ENCODE measurements at places on chromosomes 2 and 18. TPM values are rescaled to one million over a fixed set of nuclear protein-coding genes. Genes with fewer than 3 reads are reported as not detected.
A peak's percentile ranks its signal among the peaks of the same experiment; 100 is the strongest.

- H3K36me3 ChIP-seq = no peaks in the 10 kb centered on the region
- H3K4me1 ChIP-seq = peaks cover 35% of the 10 kb centered on the region
- H3K27me3 ChIP-seq = no peaks in the 10 kb centered on the region
- H3K4me3 ChIP-seq = no peak overlapping the region
- no peak overlapping the region for H3K27ac ChIP-seq
- DNase-seq = no peak
These were observed 62.3 kb downstream of the ADCY3 start for GRCh38 chr2:24857746-24858145.

GRCh38 chr2:120879431-120880295 is 144.0 kb downstream of the GLI2 start:
- H3K4me1 ChIP-seq = peaks cover 30% of the 10 kb centered on the region
- no peaks in the 10 kb centered on the region for H3K36me3 ChIP-seq
- H3K27ac ChIP-seq = no peak overlapping the region
- no peak overlapping the region for H3K4me3 ChIP-seq

GRCh38 chr2:98295721-98296414 is 50.4 kb upstream of the CNGA3 start:
- no peak overlapping the region for H3K27ac ChIP-seq
- H3K4me1 ChIP-seq = no peaks in the 10 kb centered on the region
- no peaks in the 10 kb centered on the region for H3K36me3 ChIP-seq
- H3K4me3 ChIP-seq = no peak overlapping the region
- no peak for DNase-seq

DNA sequence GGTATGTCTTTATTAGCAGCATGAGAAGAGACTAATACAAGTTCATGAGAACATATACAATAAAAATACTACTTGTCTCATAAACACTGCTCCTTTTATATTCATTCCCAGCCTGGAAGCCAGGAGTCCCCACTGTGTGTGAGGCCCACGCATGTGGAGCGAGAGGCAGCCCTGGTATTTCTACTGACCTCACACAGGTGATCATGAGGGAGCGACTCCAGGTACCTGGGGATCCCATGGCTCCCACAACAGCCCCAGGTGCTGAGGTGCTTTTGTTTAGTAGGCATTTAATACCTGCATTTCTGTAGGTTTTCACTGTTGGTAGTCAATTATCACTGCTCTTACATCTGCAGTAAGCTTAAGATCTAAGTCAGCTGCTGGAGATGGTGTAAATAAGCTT is 75.2 kb downstream of the ZNF516 start:
- no peaks in the 10 kb centered on the region for H3K27me3 ChIP-seq
- no peak overlapping the region for H3K4me3 ChIP-seq
- H3K4me1 ChIP-seq = peaks cover 21% of the 10 kb centered on the region
- H3K36me3 ChIP-seq = no peaks in the 10 kb centered on the region
- no peak for DNase-seq
- no peak overlapping the region for H3K27ac ChIP-seq

GRCh38 chr18:78927156-78927555 is 52.5 kb upstream of the SALL3 start:
- H3K4me1 ChIP-seq = no peaks in the 10 kb centered on the region
- H3K27me3 ChIP-seq = no peaks in the 10 kb centered on the region
- H3K36me3 ChIP-seq = no peaks in the 10 kb centered on the region
- no peak overlapping the region for H3K27ac ChIP-seq
- peak; percentile 48 for DNase-seq

DNA sequence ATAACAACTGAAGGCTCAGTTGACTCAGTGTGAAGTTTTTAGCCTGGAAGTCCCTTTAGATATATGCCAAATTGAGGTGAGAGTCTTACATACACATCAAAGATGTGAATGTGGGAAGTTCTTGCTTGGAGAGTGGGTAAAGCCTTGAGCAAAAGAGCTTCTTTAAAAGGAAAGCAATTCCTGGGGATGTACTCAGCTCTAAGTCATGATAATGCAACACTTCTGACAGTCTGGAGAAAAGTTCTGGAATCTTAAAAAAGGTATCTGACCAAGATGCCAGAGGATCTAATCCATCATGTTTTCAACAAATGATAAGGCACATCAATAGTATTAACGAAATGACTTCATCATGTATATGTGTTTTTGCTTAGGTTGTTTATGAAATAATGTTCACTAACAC is 351.2 kb downstream of the CDH19 start:
- H3K36me3 ChIP-seq = no peaks in the 10 kb centered on the region
- H3K27me3 ChIP-seq = no peaks in the 10 kb centered on the region
- H3K4me3 ChIP-seq = no peak overlapping the region
- H3K4me1 ChIP-seq = peaks cover 10% of the 10 kb centered on the region
- no peak for DNase-seq
- H3K27ac ChIP-seq = no peak overlapping the region

DNA sequence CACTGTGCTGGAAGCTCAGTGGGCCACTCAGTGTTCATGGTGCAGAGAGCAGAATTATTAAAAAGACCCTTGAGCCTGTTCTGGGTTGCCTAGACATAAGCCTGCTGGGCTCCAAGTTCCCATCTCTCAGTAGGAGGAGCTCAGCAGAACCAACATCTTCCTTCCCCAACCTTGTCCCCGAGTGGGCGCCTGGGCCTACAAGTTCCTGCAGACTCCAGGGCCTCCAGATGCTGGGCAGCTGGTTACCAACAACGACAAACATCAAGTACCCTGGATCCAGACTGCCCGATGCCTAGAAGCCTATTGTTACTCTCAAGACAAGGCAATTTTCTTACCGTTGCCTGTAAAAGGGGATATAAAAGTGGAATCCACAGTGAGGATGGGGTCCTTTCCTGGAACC is 214.2 kb downstream of the HAUS1 start:
- H3K27me3 ChIP-seq = peaks cover 2% of the 10 kb centered on the region
- H3K27ac ChIP-seq = no peak overlapping the region
- no peak overlapping the region for H3K4me3 ChIP-seq
- no peaks in the 10 kb centered on the region for H3K36me3 ChIP-seq
- H3K4me1 ChIP-seq = peaks cover 23% of the 10 kb centered on the region

DNA sequence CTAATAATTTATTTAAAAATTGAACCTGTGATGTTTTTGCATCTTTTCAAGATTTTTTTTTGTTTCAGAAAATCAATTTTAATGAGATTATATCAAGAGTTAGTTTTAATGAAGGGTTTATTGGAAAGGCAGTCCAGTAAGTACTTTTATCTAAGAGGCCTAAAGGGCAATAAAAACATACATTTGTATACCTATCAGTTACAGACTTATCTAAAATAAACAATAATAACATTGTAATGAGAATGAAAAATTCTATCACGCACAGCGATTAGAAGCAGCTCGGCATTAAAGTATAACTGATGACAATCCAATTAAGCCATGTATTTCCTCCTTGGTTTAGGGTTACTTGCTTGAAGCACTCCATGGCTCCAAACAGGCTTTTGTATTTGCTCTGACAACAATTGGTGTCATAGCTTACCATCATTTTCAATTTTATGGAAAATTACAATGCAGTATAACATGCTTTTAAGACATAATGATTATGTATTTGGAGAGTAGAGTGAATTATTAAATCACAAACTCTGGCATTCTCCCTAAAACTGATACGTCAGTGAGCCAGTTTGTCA is 629.4 kb downstream of the TSN start:
- H3K4me1 ChIP-seq = no peaks in the 10 kb centered on the region
- H3K27ac ChIP-seq = no peak overlapping the region
- no peak for DNase-seq
- H3K36me3 ChIP-seq = no peaks in the 10 kb centered on the region
- peaks cover 4% of the 10 kb centered on the region for H3K27me3 ChIP-seq

DNA sequence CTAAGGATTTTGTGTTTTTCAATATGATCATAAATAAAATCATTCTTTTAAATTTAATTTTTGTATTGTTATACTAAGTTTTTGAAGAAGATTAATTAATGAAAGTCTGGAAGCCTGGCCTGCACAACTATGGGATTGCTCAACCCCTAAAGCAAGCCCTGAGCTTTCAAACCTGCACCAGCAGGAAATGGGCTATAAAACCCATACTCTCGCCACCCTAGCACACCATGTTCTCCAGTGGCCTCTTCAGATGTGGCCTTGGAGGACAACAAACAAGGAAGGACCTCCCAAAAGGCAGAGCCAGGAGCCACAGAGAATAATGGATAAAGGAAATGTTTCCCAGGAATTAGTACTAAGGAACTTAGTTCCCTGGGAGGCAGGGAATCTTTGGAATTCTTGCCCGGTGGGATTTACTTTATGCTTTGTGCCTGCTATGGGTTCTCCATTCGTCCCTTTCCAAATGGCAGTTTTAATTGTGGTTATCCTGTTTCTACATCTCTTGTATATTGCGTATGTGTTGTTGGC is 212.5 kb downstream of the ZFP36L2 start:
- H3K27ac ChIP-seq = no peak overlapping the region
- DNase-seq = no peak
- no peaks in the 10 kb centered on the region for H3K4me1 ChIP-seq
- no peaks in the 10 kb centered on the region for H3K27me3 ChIP-seq
- H3K36me3 ChIP-seq = no peaks in the 10 kb centered on the region

DNA sequence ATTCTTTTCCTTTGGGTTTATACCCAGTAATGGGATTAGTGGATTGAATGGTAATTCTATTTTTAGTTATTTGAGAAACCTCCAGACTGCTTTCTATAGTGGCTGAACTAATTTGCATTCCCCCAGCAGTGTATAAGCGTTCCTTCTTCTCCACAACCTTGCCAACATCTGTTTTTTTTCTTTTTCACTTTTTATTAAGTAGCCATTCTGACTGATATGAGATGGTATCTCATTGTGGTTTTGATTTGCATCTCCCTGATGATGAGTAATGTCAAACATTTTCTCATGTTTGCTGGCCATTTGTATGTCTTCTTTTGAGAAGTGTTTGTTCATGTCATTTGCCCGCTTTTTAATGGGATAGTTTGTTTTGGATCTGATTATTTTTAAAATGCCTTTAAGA is 64.1 kb upstream of the MEIS1 start:
- H3K4me1 ChIP-seq = no peaks in the 10 kb centered on the region
- peaks cover 2% of the 10 kb centered on the region for H3K27me3 ChIP-seq
- H3K36me3 ChIP-seq = no peaks in the 10 kb centered on the region
- no peak for DNase-seq

DNA sequence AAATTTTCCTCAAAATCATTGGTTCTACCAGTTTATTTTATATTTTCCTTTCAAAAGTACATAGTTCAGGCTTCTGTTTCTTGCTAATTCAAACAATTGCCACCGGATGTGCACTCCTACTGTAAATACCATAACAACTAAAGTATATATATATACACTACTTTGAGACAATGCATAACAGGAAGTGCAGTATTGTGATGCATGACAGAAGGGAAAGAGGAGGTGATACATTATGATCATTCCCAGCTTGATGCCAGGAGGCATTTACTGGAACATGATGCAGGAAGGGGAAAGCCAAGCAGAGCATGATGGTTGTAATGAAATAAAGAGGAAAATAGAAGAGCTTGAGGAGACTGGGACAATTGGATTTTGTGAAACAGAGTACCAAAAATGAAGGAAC is 215.2 kb upstream of the NT5C1B start:
- DNase-seq = no peak
- no peaks in the 10 kb centered on the region for H3K4me1 ChIP-seq
- H3K27ac ChIP-seq = no peak overlapping the region
- peaks cover 6% of the 10 kb centered on the region for H3K36me3 ChIP-seq
- no peak overlapping the region for H3K4me3 ChIP-seq

TUBA4B gene
- not detected for total RNA-seq

CKAP2L gene
- total RNA-seq = 6.1 TPM

FAP gene
- total RNA-seq = 171 TPM

RND3 gene
- total RNA-seq = 124 TPM

SLC38A11 gene
- 0.18 TPM for total RNA-seq

E2F6 gene
- total RNA-seq = 15.1 TPM
